ENCODE measurements at places on chromosomes 7 and 10.

GRCh38 chr10:62057359-62057758, 155.9 kb downstream of the ARID5B start:
- DNase-seq = no peak

- DNase-seq = peak; percentile 33
Measured at GRCh38 chr7:98556288-98556687, 60.8 kb upstream of the NPTX2 start.

GRCh38 chr7:132469681-132470080, 106.6 kb downstream of the PLXNA4 start:
- no peak for DNase-seq

GRCh38 chr10:17232276-17232960, 4.4 kb downstream of the VIM start:
- no peak for DNase-seq

- DNase-seq = peak; percentile 79
Measured at GRCh38 chr10:80612261-80612660, 74.6 kb downstream of the SH2D4B start.
